ENCODE measurements at places on chromosomes 4 and X. TPM values are rescaled to one million over a fixed set of nuclear protein-coding genes. Genes with fewer than 3 reads are reported as not detected.

DNA sequence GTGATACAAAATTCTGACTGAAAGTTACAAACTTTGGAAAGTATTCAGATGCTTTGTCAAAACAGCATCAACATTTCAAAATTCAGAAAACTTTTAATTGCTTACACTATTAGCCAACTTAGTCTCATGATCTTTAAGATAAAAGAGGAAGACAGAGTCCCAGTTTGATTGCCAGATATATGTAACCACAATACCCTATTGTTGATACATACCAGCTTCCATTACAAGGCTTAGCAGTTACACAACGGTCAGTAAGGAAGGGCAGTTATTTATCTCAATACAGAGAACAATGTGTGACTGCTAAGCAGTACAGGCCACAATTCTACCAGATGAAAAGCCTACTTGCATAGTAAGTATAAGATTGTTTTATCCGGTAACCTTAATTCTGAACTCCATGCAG, 138.4 kb downstream of the SPANXN3 start:
- H3K4me1 ChIP-seq = no peaks in the 10 kb centered on the region
- no peak overlapping the region for H3K27ac ChIP-seq
- no peak for DNase-seq
- H3K27me3 ChIP-seq = no peaks in the 10 kb centered on the region
- H3K4me3 ChIP-seq = no peak overlapping the region
- H3K36me3 ChIP-seq = no peaks in the 10 kb centered on the region

DNA sequence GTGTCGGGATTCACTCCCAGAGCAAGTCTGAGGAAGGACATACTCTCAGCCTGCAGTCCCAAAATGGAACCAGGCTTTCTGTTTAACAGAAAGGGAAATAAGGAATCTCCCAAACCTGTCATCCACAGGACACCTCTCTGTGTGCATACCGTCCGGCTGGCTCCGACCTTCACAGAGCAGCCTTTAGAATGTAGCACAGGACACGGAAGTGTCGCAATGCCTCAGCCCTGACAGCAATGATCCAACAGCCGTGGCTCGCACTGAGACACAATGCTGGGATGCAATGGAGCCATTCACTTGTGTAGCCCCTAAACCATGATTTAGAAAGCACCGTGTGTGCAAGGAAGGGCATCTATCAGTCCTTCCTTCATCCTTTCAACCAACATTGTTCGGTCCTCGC, 15.5 kb upstream of the HELT start:
- peaks cover 8% of the 10 kb centered on the region for H3K4me1 ChIP-seq
- DNase-seq = no peak
- no peaks in the 10 kb centered on the region for H3K36me3 ChIP-seq
- H3K27me3 ChIP-seq = no peaks in the 10 kb centered on the region

- H3K4me1 ChIP-seq = no peaks in the 10 kb centered on the region
- H3K27ac ChIP-seq = no peak overlapping the region
- no peaks in the 10 kb centered on the region for H3K36me3 ChIP-seq
- no peak for DNase-seq
- no peaks in the 10 kb centered on the region for H3K27me3 ChIP-seq
Measured at GRCh38 chr4:181604546-181604945, 638.7 kb upstream of the TENM3 start.

- no peaks in the 10 kb centered on the region for H3K27me3 ChIP-seq
- no peaks in the 10 kb centered on the region for H3K36me3 ChIP-seq
- no peaks in the 10 kb centered on the region for H3K4me1 ChIP-seq
- H3K27ac ChIP-seq = no peak overlapping the region
- H3K4me3 ChIP-seq = no peak overlapping the region
- DNase-seq = no peak
Measured at GRCh38 chr4:173696011-173696410, 166.0 kb upstream of the HAND2 start.

DNA sequence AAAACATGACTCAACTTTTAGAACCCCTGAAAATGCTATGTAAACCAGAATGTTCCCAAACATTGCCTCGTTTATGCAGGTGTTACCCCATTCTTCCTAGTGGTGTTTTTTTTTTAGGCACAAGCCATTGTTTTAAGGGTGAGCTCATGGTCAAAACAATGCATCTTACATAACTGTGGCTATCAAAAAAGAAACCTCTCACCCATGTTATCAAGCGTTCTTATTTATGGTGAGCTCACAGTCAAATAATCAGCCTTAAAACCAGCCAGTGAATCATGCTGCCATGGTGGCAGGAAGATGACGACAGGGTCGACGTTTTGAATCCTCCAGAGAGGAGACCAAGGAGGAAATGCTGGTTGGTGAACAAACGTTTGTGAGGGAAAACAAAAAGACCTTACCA, 195.2 kb downstream of the KDR start:
- no peak overlapping the region for H3K4me3 ChIP-seq
- no peak overlapping the region for H3K27ac ChIP-seq
- no peaks in the 10 kb centered on the region for H3K4me1 ChIP-seq
- H3K36me3 ChIP-seq = no peaks in the 10 kb centered on the region

- H3K27ac ChIP-seq = no peak overlapping the region
- no peaks in the 10 kb centered on the region for H3K36me3 ChIP-seq
- no peak overlapping the region for H3K4me3 ChIP-seq
- H3K27me3 ChIP-seq = no peaks in the 10 kb centered on the region
- DNase-seq = no peak
Measured at GRCh38 chrX:30875957-30876356, 13.1 kb downstream of the TAB3 start.

Gene HSFX2
- 0.97 TPM for polyA plus RNA-seq

Gene NAP1L3
- polyA plus RNA-seq = 3.2 TPM

Gene PALLD
- 43.4 TPM for polyA plus RNA-seq

Measured in kidney (tissue), 22 donors.